Stimulated activated CD4-positive, alpha-beta T cell treated with anti-CD3 and anti-CD28 coated beads, Interleukin-12 subunit alpha, Interleukin-12 subunit beta, amount 100 ng/mL, for 24 hours (primary cell): ENCODE measurements at places on chromosomes 4 and X.

DNA sequence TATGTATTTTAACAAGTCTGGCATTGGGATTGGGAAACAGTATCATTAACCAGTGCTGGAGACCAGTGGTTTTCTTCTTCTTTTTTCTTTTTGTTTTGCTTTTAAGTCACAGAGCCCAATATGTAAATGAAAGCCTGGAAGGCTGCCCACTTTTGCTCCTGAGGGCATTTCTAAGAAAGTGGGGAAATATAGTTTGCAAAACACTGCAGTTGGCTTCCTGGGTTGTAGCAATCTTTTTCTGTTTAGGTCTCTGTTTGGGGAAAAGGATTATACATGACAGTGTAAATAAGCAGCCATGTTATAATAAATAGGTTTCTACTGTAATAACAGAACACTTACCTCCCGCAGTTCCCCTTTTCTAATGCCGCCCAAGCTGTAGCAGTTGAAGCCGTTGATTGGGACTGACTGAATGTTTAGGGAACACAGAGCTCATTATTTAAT, 105.5 kb downstream of the TMEM164 start:
- DNase-seq: no peak

DNA sequence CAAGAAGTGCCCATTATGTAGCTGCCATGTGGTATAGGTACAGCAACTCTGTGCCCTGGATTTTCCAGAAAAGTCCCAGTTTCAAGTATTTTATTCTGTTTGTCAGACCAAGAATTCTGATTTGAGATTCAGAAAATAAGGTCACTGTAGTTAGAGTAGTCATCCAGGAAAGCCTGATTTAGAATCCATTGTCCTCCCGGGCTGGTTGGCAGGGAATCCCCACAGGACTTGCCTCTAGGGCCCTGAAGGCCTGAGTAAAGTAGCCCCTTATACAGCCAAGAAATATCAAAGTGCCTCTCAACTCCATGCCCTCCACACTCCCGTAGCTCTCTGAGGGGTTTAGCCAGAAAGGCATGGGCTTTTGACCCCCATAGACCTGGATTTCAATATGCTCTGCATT, 36.3 kb downstream of the RTL5 start:
- no peak for DNase-seq

- no peak for DNase-seq
Observed at GRCh38 chr4:185638548-185639301, 103.4 kb upstream of the PDLIM3 start.

DNA sequence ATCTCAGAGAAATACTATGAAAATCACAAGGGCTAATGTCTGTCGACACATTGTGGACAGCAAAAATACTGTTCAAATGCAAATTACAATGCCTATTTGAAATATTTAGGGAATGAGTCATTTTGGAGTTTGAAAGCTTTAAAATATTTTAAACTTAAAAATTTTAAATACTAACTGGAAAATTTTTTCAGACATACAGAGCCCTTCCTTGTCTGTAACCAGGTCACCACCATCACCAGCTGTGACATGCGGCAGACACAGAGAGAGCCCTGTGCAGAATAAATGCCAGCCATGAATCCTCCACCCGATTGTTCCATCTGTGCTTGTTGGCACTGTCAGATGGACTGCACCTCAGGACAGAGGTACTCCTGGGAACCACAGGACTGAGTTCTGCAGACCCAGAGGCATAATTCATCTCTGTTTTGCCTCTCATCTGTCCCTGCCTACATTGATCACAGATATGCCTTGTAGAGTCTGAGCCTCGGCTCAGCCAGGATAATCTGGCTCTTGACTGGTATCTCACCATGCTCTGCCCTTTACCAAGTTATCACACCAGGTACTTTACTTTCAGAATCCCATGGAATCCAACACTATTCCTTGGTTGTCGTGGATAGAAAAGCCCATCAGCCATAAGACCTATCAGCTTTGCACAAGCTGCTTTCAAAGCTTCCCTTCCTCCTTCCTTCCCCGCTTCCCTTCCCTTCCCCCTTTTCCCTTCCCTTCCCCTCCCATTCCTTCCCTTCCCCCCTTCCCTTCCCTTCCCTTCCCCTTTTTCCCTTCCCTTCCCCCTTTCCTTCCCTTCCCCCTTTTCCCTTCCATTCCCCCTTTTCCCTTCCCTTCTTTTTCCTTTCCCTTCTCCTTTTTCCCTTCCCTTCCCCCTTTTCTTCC, 67.2 kb downstream of the TBC1D9 start:
- no peak for DNase-seq

DNA sequence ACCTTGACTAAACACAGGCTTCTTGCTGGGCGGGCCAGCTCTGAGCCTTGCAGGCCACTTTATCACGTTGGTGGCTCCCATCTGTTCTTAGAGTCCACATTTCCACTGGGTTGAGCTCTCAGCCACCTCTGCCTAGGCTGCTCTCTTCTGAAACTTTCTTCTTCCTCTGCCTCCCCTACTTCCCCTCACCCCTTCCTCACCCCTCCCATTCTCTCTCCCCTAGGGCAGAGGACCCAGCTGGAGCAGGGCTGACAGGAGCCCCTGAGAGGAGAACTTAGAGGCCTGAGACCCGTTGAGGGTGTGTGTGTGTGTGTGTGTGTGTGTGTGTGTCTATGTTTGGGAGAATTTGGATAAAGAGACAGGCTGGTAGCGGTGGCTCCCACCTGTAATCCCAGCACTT, 19.9 kb upstream of the TMSB4X start:
- DNase-seq: no peak

DNA sequence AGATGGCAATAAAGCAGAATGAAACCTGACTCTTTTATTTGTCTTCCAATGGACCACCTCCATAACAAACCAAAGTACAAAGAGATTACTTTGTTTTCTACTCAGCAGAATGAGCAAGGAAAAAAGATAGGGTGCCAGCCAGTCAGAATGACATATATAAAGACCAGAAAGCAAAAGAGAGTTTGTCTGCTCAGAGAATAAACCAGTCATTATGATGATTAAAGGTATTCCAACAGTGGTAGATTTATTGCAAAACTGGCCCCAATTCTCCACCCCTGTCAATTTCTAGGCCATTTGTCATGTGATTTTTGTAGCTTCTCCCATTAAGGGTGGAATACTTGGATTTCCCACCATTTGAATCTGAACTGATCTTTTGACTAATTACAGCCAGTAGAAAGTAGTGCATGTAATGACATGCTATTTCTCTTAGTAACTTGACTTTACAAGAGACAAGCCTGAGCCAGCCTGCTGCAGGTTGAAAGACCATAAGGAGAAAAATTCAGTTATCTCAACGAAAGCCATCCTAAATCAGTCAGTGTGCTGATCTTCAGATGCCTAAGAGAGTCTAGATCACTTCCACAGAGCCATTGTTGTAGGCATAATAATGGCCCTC, 203.1 kb downstream of the EPHA5 start:
- DNase-seq: no peak

DNA sequence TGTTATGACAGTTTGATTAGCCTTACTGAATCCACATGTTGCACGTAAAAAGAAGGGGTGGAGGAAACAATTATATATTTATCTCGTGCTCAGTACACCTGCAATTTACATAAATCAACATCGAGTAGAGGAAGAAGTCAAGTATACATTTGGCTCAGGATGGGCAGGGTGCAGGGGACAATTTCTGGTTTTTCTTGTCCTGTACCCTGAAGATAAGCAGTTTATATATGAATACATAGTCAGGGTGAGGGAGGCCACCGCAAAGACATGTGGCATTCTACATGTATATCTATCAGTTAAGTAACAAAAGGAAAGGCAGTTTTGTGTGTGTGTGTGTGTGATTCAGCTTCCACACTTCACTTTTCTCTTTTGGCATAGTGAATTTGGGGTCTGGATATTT, 11.1 kb upstream of the EREG start:
- DNase-seq: no peak

DNA sequence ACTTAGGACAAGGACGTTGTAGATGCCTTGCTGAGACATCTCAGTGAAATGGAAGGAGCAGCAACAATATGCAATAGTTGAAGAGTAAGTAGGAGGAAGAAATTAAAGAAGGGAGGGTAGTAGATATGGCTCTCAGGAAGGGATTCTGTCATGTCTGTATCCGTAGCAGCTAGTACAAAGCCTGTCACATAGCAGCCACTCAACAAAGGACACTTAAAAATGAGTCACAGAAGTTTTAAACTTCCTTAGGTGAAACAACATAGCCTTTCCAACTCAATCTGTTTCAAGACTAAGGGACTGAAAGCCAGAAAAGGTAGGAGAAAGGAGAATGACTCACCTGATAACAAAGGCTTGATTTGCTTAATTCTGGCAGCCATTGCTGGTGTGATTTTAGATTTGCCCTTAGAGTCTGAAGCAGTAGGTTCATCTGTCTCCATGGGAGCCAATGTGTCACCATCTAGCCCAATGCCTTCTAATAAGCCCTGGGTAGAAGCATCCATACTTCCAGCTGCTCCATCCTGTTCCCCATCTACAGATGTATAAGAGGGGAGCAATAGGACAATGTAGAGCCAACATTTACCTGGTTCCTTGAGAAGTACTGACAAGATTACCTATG, 86.6 kb downstream of the HUWE1 start:
- no peak for DNase-seq

- DNase-seq: no peak
Observed at GRCh38 chr4:48687313-48688051, 92.6 kb downstream of the FRYL start.

DNA sequence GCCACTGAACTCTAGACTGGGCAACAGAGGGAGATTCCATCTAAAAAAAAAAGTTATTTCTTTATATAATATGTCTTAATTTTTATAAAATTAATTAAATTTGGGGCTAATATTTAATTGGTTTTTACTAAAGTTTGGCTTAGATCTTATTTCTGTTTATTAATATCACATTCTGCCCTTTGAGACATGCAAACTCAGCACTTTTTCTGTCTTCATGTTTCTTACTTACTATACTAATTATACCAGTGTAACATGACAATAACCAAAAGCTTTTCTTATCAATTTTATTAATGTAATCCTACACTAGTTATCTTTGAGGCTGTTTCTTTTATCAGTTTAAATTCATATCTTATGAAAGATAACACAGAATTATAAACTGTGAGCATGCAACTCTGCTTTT, 475.9 kb upstream of the GRID2 start:
- no peak for DNase-seq

- DNase-seq: no peak
Observed at GRCh38 chr4:65502131-65502701, 168.1 kb downstream of the EPHA5 start.

DNA sequence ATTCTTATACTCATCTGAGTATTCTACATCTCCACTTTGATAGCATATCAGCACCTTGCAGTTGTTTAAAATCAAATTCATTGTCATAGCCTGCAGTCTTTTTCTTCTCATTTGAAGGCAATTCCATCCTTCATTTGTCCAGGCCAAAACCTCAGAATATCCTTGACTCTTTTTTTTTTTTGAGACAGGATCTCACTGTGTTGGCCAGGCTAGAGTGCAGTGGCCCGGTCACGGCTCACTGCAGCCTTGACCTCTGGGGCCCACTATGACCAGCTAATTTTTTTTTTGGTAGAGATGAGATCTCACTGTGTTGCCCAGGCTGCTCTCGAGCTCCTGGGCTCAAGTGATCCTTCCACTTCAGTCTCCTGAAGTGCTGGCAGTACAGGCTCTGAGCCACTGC, 2.6 kb downstream of the MRPL1 start:
- no peak for DNase-seq

- no peak for DNase-seq
Observed at GRCh38 chrX:57232658-57233360, 53.7 kb upstream of the FAAH2 start.

DNA sequence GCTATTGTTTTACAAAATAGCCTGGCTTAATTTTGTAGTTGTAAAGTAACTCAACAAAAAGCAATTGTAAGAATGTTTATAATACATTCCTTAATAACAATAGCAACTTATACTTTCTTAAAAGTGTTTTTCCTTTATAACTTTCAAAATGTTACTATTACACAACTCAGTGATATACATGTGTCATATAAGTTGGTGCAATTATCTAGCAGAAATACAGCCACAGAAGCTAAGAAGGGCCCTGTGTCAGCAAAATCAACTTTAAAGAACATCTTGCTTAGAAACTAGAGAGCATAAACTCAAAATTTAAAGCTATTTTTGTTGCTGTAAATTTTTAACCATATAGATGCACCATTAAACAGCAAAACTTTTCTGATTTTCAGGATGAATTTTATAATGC, 41.4 kb upstream of the MAB21L2 start:
- no peak for DNase-seq

DNA sequence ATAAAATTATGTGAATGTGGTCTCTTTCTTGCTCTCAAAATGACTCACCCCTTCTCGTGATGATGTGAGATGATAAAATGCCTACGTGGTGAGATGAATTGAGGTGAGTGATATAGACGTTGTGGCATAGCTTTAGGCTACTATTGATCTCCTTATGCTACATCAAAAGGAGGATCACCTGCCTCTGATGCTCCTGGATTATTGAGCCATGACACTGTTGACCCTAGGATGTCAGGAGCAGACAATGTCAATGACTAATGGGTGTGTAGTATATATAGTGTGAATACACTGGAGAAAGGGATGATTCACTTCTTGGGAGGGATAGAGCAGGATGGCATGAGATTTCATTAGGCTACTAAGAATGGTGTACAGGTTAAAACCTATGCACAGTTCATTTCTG, 210.7 kb upstream of the PRPS2 start:
- DNase-seq: no peak

- DNase-seq: no peak
Observed at GRCh38 chr4:102687373-102687981, 73.3 kb downstream of the MANBA start.

DNA sequence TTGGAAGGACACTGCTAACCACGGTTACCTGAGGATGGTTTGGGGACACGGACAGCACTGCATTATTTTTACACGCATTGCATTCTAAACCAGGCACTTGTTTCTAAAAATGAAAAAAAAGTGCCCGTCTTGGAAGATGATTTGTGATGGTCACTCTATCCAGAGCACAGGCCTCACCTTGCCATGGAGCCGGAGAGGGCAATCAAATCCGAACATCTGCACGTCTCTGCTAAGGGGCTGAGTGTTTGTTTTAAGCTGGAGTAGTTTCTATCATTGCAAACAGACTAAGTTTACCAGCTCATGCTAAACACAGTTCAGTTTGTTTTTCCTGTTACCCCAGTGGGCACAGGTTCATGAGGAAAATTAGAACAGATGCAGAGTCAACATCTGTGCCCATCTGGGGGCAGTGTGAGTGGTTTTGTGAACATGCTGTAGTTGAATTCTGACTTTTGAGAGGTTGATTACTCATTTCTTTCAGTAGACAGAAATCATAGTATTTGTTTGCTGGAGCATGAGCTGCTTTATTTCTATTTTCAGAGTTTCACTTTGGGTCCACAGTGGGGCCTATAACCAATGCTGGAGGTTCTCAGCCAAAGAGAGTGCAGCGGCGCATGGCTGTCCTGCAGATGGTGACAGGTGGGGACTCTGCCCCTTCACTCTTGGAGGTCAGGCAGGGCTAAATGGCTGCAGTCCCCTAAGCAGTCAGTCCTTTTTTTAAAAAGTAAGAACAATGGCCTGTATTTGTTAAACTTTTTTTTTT, 65.4 kb upstream of the ENPP6 start:
- no peak for DNase-seq

DNA sequence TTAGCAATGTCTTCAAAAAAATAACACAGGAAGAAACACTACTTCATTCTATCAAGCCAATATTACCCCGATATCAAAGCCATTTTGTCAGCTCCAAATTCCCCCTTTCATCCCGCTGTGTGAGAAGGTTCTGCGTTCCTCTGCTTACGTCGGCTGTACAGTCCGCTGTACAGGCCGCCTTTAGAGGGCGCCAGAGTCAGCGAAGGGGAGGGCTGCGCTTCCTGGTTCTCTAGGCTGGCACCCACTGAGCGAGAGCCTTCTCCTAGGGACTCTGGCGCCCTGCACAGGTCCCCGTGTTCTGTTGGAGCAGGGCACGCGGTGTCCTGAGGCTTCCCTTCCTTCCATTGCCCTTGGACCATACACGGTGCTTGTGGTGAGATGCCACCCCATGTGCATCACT, 25.3 kb upstream of the CT45A1 start:
- DNase-seq: peak; percentile 9
